Gastroesophageal sphincter (tissue), 4 donors: ENCODE measurements at places on chromosomes 2 and 18.

DNA sequence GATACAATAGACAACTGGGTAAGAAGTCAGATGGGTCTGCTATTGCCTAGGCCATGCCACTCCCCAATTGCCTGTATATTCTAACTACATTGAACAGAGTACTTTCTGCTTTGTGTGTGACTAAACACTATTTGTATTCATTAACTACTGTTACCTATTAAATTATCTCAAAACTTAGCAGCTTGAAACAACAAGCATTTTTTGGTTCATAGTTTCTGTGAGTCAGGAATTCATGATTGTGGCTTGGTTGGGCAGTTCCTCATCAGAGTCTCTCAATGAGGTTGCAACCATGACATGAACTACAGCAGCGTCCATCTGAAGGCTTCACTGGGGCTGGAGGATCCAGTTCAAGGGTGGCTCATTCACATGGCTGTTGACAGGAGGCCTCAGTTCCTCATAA is 205.7 kb downstream of the EN1 start:
- no peak overlapping the region for H3K4me3 ChIP-seq
- no peak overlapping the region for H3K27ac ChIP-seq
- H3K4me1 ChIP-seq = no peaks in the 10 kb centered on the region
- peaks cover 13% of the 10 kb centered on the region for H3K27me3 ChIP-seq
- no peak for ATAC-seq
- H3K36me3 ChIP-seq = no peaks in the 10 kb centered on the region

DNA sequence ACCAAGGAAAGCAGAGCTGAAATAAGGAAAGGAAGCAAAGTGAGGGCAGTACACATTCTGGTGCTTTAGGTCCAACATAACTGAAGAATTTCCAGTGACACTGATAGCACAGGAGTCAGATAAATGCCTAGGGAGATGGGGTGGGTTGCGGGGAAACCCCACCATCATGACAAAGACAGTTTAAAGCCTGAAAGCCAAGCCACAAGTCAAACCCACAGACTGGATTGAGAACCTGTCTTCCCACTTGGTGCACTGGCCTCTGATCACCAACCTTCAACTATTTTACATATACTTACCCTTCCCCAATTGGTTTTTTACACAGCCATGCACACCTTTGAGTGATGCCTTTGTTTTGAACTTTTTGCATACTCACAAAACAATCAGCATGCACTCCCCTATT is 22.2 kb upstream of the PDK1 start:
- H3K27me3 ChIP-seq = no peaks in the 10 kb centered on the region
- ATAC-seq = no peak
- H3K36me3 ChIP-seq = no peaks in the 10 kb centered on the region
- no peaks in the 10 kb centered on the region for H3K4me1 ChIP-seq

GRCh38 chr2:123091471-123091870 is 933.6 kb upstream of the CNTNAP5 start:
- H3K27me3 ChIP-seq = no peaks in the 10 kb centered on the region
- no peak overlapping the region for H3K27ac ChIP-seq
- no peaks in the 10 kb centered on the region for H3K36me3 ChIP-seq
- ATAC-seq = no peak

GRCh38 chr2:176872406-176872805 is 340.2 kb upstream of the HNRNPA3 start:
- peaks cover 5% of the 10 kb centered on the region for H3K27me3 ChIP-seq
- H3K4me1 ChIP-seq = no peaks in the 10 kb centered on the region
- H3K36me3 ChIP-seq = no peaks in the 10 kb centered on the region
- no peak overlapping the region for H3K4me3 ChIP-seq

DNA sequence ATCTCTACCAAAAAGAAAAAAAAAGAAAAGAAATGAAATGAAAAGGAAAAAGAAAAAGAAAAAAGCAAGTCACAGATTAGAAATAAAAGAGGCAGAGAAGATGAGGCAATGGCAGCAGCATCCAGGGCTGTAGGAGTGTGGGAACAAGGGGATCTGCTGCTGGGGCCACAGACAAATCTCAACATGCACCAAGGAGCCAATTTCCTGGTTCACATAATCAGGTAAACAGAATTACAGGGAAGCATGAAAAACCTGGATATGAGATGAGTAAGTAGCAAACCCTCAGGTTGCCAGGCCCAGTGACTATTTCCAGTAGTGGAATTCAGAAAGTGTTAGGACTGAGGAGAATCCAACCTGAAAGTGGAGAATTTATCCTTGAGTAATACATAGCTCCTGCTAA is 77.4 kb upstream of the ARHGAP28 start:
- H3K4me3 ChIP-seq = no peak overlapping the region
- H3K27me3 ChIP-seq = no peaks in the 10 kb centered on the region
- no peaks in the 10 kb centered on the region for H3K36me3 ChIP-seq
- no peak overlapping the region for H3K27ac ChIP-seq
- ATAC-seq = no peak
- H3K4me1 ChIP-seq = no peaks in the 10 kb centered on the region

DNA sequence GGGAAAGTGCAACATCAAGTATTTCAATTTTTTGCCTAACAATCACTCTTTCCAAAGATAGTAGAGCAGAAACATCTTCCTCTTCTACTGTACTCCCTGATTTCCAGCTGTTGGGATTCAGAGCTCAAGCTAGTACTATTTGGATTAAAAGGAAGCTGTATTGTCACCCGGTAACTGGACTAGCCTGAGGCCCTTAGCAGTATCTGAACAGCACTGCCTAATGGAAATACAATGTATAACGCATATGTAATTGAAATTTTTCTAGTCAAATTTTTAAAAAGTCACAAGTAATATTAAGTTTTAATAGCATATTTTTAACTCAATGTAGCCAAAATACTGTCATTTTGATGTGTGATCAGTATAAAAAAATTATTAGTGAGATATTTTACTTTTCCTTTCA is 86.2 kb downstream of the COX7A2L start:
- H3K4me1 ChIP-seq = peaks cover 3% of the 10 kb centered on the region
- H3K36me3 ChIP-seq = no peaks in the 10 kb centered on the region
- H3K27ac ChIP-seq = no peak overlapping the region
